ENCODE measurements at places on chromosomes 2 and 18.

GRCh38 chr2:30714811-30715709 lies 92.2 kb downstream of the CAPN13 start:
- DNase-seq = peak; percentile 18

GRCh38 chr18:26225022-26225693 lies 1.1 kb upstream of the TAF4B start:
- no peak for DNase-seq

- DNase-seq = peak; percentile 73
Observed at GRCh38 chr2:10613263-10613662, 76.5 kb downstream of the NOL10 start.

DNA sequence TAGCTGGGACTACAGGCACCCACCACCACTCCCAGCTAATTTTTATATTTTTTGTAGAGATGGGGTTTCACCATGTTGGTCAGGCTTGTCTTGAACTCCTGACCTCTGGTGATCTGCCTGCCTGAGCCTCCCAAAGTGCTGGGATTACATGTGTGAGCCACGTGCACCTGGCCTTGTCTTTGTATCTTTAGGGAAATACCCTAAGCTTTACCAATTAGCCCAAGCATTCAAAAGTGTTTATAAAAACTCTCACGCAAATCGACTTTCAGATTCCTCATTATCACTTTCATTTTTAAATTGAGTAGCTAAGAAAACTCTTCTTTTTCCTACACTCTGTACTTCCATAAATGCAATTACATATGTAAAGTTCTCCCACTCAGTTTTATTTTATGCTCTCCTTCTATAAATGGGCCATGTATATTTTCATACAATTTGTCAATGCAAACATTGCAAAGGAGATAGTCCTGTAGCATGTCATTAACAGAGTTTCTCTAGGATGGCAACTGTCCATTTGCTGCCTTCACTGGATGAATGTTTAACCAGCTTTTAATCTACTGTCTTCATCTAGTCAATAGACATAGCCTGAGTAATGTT lies 326.2 kb upstream of the LRATD1 start:
- DNase-seq = peak; percentile 19

DNA sequence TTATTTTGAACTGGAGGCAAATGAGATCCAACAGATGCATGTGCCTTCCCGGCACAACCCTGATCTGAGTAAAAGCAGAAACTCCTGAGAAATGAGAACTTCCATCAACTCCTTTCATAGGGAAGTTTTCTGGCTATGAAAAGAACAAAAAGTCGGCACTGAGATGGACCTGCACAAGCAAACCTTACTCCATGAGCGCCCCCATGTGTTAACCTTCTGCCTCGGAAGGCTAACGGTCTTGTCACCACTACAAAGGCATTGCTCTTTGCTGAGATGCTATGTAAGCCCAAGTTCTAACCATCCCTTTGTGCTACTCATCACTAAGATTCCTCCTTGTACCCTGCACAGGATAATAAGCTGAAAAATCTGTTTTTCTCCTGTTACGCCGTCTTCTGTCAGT lies 57.3 kb upstream of the SULT1C3 start:
- DNase-seq = peak; percentile 46

DNA sequence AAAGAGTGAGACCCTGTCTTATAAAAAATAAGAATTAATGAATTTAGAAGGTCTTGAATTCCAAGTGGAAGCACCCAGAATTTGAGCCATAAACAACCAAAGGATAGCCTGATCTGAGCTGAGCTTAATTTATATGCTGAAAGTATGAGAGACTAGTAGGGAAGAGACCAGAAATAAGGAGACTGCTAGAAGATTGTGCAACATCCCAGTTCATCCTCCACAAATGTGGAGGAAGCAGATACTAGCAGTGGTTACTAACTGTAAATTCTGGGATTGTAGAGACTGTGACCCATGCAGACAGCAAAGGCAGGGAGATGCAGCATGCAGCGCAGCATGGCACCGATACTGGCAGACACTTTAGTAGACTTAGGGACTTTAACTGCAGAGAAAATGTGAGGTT lies 1.5 kb upstream of the SULT1C2 start:
- peak; percentile 5 for DNase-seq

DNA sequence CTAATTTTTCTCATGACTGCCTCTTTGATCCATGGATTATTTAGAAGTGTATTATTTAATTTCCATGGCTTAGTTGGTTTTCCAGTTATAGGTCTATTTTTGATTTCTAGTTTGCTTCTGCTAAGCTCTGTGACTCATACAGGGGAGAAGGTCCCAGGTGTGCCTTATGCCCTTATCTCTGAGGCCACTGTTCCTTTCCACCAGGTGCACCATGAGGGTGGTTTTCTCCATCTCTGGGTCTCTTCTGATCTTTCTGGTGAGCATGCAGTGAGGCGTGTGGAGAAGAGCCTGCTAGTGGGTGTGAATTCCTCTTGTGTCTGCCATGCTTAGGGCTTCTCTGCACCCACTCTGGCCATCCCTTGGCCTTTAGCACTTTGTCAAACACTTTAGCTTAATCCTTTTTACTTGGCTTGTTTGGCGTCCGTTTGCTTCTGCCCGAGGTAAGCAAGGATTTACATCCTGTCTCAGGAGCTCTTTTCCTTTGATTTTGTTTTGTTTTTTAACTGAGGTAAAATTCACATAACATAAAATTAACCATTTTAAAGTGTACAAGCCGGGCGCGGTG lies 129.8 kb upstream of the ARL4C start:
- DNase-seq = no peak

DNA sequence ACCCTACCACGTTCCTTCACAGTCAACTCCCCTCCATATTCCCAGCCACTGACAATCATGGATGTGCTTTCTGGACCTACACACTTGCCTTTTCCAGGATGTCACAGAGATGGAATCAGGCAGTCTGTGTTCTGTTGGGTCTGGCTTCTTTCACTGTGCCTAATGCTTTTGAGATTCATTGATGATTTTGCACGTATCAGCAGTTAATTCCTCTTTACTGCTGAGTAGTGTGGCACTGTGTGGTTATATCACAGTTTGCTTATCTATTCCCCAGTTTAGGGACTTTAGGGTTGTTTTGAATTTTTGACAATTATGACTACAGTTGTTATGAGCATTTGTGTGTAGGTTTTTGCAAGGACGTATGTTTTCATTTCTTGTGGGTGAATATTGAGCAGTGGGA lies 191.7 kb downstream of the ACKR3 start:
- DNase-seq = no peak

- peak; percentile 47 for DNase-seq
Observed at GRCh38 chr2:63544017-63544627, 44.2 kb downstream of the WDPCP start.

DNA sequence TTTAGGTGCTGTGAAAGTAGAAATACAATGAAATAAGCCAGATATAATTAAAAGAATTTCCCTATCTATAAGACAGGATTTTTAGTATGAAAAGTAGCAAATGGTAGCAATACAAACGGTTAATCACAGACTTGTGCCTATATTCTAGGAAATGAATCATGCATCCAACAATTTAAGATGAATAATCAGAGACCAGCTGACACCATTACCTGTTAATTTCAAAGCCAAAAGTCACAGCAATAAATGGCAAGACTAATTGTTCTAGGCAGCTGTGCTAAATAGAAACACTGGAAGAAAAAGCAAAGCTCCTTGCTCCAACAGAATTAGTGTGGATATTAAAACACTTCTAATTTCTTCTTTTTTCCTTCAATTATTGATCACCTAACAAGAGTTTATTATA lies 35.1 kb upstream of the MPP4 start:
- DNase-seq = no peak

- DNase-seq = no peak
Observed at GRCh38 chr2:36740061-36740460, 43.6 kb downstream of the VIT start.

DNA sequence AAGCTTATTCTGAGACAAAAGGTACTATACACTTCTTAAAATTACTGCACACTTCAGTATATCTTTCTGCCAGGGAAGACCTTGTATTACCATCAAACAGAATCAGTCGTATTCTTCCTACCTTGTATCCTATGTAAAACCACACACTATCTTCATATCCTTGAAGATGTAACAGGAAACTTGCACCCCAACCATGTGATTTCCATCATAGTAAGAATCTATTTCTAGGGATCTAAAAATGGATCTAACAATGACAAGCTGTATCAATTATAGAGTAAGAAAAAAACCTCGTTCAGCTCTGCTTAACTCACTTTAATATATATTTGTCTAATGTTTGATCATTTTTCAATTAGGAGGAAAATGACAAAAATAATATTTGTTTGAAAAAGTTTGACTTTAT lies 60.2 kb downstream of the WDR75 start:
- DNase-seq = no peak

- no peak for DNase-seq
Observed at GRCh38 chr2:235679471-235679870, 185.6 kb downstream of the AGAP1 start.

GRCh38 chr2:101199251-101199791 lies 48.1 kb upstream of the TBC1D8 start:
- DNase-seq = peak; percentile 22

DNA sequence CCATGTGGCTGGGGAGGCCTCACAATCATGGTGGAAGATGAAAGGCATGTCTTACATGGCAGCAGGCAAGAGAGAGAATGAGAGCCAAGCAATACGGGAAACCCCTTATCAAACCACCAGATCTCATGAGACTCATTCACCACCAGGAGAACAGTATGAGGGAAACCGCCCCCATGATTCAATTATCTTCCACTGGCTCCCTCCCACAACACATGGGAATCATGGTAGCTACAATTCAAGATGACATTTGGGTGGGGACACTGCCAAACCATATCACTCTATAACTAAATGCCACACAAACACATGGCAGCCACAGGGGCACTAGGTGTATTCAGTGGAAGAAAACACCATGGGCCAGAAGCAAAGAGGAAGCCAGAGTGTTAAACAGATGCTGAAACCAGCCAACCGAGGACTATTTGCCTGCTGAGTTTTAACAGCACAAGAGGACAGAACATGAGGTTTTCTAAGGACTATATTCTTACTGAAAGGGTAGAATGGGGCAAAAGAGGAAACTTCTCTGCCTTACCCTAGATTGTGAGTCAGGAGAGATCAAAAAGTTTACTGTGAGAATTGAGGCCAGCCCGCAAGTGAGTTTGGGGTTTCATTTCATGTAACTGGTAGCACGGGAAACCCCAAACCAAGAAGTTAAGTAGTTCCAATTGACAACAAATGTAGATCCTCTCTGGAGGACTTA lies 49.2 kb downstream of the SIGLEC15 start:
- DNase-seq = peak; percentile 25

DNA sequence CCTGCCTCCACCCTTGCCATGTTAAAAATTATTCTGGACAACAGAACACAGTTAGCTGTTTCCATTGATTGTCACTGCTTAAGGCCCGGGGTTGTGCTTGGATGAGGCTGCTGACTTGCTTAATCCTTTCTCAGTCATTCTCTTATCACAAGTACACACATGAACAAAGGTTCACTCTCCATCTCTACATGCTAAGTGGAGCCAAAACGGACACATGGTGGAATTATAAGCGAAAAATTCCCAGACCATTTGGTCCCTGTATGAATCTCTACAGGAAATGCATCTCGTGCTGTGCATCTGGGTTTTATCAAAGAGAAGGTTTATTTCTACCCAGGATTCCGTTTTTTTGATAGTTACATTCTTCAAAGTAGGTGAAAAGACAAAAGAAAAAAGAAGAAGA lies 177.5 kb upstream of the ETAA1 start:
- DNase-seq = no peak

DNA sequence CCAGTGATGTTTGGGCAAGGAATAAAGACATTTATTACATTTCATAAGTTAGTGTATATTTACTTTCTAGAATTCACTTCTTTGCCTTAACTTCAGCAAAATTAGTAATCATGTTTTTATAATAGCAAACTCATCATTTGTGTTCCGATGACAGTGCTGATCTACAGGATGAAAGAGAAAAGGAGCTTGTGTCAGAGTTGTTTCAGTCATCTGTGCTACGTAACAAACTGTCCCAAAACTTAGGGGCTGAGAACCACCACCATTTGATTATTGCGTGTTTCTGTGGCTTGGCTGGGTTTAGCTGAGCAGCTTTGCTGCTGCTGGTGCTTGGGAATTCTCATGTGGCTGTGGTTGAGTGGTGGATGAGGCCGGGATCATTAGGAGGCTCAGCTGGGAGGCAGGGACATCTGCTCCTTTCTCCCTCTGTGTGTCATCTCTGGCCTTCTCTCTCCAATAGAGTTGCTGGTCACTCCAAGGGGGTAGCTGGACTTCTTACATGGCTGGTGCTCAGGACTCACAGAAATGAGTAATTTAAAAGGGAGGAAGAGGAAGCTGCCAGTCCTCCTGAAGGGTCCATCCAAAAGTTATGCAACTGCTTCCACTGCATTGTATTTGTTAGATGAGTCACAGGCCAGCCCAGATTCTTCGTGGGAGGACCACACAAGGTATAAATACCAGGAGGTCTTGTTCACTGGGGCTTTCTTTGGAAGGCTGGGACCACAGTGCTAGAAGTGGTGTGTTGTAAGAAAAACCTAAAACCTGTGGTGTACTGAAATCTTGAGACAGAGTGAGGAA lies 43.4 kb upstream of the HAAO start:
- peak; percentile 33 for DNase-seq

- DNase-seq = no peak
Observed at GRCh38 chr2:27024812-27025211, 8.0 kb upstream of the TMEM214 start.

DNA sequence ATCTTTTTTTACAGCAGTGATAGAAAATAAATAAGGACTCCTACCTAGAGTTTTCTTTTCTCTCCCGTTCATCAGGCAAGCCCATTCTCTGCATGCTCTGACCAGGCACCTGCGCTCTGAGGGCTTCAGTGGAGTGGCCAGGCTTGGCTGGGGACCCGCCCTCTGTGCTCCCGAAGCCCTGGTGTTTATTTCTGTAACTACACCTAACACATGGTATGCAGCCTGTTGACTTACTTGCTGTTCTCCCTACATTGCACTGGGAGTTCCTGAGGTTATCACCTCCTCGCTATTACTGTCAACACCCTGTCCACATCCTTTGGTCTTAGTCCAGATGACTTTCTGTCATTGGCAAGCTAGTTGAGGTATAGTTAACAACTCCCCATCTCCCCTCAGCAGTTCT lies 317.7 kb downstream of the LPIN1 start:
- DNase-seq = no peak

DNA sequence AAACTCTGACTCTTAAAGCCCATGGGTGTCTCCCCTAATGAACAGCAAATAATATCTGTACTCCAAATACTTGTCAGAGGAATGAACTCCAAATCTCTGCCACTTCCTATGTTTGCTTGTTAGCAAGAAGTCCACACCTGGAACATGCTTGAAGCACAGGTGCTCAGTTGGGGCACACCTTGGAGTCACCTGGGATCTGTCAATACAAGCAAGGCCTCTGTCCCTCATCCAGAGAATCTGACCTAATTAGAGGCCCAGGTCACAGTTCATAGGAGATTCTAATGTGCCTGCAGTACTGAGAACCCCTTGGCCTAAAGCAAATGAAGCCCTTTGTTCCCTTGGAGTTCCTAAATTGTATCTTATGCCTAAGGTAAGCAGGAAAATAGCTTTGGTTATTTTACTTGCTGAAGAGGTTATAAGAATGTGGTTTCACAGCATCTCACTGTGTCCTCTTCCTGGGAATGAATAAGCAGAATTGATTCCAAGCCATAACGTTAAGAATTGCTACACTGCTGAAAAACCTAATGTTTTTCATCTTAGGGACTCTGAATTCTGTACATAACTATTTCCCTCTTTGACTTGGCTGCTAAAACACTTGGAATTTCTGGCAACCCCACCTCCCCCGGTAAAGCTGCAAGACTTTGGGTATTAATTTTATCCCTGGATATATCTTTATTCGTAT lies 113.4 kb downstream of the PIEZO2 start:
- DNase-seq = peak; percentile 39
